ENCODE measurements at places on chromosomes 7 and 10. TPM values are rescaled to one million over a fixed set of nuclear protein-coding genes. Genes with fewer than 3 reads are reported as not detected.

The CALML5 gene
- total RNA-seq, result not detected

DNA sequence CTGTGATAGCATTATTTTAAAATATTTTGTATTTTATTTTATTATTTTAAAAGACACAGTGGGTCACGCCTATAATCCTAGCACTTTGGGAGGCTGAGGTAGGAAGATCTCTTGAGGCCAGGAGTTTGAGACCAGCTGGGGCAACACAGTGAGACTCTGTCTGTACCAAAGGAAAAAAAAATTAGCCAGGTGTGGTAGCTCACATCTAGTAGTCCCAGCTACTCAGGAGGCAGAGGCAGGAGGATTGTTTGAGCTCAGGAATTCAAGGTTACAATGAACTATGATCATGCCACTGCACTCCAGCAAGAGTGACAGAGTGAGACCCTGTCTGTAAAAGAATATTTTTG is 37.1 kb downstream of the FBXL13 start:
- no peak for DNase-seq

GRCh38 chr10:98170249-98171117 is 36.0 kb downstream of the R3HCC1L start:
- peak; percentile 55 for DNase-seq

GRCh38 chr7:21300692-21301091 is 127.2 kb upstream of the SP4 start:
- no peak for DNase-seq

DNA sequence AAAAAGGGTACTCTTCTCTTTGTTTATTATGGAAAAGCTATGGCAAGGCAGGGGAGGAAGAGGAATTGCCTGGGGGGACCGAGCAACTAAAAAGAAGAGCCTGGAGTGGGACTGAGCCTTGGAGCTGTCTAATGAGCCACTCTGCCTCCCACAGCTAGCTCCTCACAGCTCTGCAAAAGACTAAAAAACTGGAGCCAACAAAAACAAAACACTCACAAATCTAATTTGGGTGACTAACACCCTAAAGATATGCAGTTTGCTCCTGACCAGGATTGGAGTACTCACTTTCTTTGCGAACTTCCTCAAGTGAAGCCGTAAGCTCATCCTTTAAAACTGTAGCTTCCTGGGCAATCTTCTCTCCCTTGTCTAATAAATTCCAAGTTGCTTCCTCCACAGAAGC is 89.4 kb downstream of the CTNNA3 start:
- DNase-seq, result peak; percentile 87

- DNase-seq, result no peak
These were observed 222.1 kb upstream of the AOAH start for GRCh38 chr7:36946401-36946739.

The NEBL gene
- 0.42 TPM for total RNA-seq

- DNase-seq, result no peak
These were observed 35.0 kb upstream of the DGKI start for GRCh38 chr7:137881607-137882260.

The HKDC1 gene
- 0.30 TPM for total RNA-seq

The FAM221A gene
- total RNA-seq, result not detected

- no peak for DNase-seq
These were observed 430.4 kb downstream of the TFEC start for GRCh38 chr7:115600207-115600606.

GRCh38 chr10:100182908-100183307 is 2.9 kb downstream of the ERLIN1 start:
- no peak for DNase-seq

DNA sequence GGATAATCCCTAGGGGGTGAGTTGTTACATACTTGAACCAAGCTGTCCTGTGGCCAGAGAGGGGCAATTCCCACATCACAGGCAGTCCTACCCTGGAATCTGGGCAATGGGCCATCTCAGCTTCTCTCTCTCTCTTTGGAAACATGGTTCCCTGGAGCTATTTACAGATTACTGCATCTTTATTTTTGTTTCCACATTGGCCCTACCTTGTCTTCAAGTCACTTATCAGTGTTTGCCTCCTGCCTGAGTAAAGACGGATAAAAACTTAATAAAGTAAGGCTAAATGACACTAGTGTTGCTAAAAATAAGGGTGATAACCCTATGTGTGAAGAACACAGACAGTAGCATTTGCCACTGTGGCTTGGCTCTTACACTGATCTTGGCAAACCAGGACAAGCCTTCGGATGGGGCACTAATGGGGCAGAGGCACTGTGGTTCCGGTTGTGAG is 228.2 kb downstream of the GFRA1 start:
- no peak for DNase-seq
